ENCODE measurements at places on chromosomes 11 and 22.

GRCh38 chr11:20043992-20044391, 116.3 kb downstream of the DBX1 start:
- no peak for DNase-seq

GRCh38 chr11:107669191-107669740, 42.6 kb downstream of the SLN start:
- no peak for DNase-seq

- DNase-seq = no peak
Measured at GRCh38 chr11:16982256-16982671, 31.9 kb downstream of the PLEKHA7 start.

DNA sequence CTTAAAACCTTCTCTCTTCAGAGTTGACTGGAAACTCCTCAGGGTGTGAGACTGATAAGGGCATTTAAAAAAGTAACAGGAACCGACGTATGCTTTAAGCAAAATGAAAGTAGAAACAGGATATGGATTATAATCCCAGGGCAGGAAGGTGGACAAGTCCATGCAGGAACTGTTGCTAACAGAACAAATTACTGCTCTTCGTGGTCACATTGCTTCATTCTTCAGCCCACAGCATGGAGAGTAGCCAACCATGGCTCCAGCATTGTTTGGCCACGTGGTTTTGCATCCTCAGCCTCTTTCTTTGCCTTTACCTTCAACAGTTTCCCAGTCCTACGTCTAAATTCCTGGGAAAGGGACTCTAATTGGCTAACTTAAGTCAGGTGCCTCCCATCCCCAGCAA, 563.1 kb upstream of the ISX start:
- no peak for DNase-seq

- no peak for DNase-seq
Measured at GRCh38 chr11:47620836-47621378, 21.5 kb downstream of the MTCH2 start.

DNA sequence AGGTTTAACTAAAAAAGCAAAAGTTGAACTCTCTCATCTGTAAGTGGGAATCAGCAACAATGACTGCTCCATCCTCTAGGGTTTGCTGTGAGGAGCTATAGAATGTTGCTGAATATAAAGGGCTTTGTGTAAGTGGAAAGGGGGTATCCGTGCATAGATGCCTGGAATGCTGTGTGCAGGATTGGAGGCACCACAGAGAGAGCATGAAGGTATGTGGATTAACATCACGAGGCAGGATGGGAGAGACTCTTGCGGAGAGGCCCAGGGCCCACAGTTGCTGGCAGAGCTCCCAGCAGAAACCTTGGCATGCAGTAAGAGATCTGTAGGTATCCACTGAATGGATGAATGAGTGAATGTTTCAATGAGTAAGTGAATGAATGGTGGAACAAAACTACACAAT, 298.7 kb upstream of the DDI1 start:
- DNase-seq = no peak

GRCh38 chr11:27075192-27075591, 34.6 kb downstream of the BBOX1 start:
- no peak for DNase-seq

DNA sequence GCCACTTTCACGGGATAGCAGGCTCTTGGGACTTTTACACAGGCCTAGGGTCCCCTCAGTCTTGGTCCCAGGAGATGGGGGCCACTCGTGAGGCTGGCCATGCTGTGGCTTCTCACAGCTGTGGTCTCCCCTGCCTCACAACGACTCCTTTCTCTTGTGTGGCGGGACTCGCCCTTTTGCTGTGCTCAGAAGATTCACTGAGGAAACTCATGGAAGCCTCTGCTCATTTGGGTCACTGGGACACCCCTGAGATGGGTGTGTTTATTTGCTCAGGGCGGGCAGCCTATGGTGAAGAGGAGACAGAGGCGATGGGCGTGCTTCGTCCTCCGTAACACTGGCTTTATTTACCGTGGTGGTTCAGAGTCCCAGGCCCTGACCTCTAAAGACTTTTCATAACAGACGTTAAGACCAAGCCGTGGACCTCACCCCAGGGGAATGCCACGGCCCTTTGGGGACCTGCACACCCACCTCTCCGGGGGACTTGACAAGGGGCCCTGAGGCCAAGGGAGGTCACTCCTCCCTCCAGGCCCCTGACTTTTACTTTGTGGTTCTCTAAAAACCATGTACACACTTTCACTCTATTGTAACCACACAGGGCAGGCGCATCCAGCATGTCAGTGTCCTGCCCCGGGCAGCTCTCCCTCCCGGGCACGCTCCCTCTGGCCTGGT, 15.5 kb downstream of the TEF start:
- no peak for DNase-seq

DNA sequence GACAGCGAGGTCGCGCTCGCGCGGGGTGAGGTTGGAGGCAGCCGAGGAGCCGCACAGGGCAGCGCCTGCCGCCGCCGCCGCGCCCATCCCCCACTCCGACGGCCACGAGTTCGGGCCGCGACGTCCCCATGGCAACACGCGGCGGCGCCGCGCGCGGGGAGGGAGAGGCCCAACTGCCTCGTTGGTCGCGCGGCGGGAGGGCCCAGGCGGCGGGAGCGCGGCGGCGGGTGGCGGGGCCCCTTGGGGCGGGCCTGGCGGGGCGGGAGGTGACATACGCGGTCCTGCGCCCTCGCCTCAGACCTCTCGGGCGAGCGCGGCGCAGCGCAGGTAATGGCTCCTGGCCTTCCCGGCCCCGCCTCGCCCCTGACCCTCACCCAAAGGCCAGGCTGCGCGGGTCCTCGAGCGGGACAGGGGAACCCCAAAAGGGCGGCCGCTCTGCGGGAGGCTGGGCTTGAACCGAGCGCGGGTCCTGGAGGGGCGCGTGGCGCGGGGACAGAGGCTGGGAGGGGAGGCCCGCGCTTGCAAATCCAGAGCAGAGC, at the start of gene DEUP1:
TSS of gene DEUP1 (plus strand) at position 297 of the 539 bp plus-strand sequence. CDS start 1,518 bp downstream, outside the sequence.
- no peak for DNase-seq

- no peak for DNase-seq
Measured at GRCh38 chr11:111312076-111312475, 13.7 kb downstream of the POU2AF3 start.

DNA sequence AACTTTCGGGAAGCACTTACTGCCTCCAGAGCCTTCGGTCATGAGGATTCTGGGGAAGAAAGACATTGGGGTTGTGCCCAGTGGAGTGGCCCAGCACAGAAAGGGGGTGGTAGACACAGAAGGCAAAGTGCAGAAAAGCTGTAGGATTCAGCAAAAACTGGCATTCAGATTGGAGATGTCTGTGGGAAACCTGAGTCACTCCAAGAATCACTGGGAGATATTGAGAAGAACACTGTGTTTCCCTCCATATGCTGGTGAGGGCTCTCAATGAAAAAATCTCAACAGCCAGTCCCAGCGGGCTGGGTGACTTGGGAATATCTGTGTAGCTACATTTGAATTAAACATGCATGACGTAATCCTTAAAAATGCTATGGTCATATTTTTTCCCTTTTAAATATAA, 61.2 kb upstream of the RCN1 start:
- no peak for DNase-seq

DNA sequence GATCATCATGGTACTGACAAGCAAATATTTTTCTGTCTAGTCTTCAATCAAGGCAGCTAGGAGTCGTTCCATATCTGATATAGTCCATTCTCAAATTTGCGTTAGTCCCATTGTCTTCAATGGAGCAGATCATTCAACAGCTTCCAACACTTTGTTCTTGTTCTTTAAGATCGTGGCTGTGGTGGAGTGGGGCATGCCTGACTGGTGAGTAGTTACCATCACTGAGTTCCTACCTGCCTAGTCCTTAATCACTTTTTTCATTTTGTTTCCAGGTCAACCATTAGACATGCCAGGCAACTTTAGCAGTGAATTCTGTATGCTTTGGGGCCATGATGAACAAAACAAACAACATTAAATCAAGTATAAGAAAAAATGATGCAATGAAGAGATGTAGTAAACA, 693.1 kb upstream of the KIRREL3 start:
- no peak for DNase-seq

- no peak for DNase-seq
Measured at GRCh38 chr11:44598831-44599230, 33.4 kb downstream of the CD82 start.

GRCh38 chr11:66886671-66887221, 29.9 kb downstream of the LRFN4 start:
- DNase-seq = no peak

DNA sequence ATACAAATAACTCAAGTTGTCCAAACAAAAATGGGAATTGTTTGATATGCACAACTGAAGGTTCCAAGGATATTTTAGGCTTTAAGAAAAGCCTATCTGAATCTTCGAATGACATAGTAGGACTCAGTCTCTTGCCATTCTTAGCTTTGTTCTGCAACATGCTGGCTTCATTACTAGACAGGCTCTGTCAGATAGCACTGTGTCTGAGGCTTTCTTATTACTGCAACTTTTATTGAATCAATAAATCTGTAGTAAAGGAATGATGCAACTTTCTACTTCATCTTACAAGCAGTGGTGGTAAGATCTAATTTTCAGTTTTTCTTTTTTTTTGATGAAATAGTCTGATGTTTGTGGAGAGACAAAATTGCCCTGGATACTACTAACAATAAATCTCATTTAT, 319.3 kb upstream of the CCDC179 start:
- DNase-seq = no peak

DNA sequence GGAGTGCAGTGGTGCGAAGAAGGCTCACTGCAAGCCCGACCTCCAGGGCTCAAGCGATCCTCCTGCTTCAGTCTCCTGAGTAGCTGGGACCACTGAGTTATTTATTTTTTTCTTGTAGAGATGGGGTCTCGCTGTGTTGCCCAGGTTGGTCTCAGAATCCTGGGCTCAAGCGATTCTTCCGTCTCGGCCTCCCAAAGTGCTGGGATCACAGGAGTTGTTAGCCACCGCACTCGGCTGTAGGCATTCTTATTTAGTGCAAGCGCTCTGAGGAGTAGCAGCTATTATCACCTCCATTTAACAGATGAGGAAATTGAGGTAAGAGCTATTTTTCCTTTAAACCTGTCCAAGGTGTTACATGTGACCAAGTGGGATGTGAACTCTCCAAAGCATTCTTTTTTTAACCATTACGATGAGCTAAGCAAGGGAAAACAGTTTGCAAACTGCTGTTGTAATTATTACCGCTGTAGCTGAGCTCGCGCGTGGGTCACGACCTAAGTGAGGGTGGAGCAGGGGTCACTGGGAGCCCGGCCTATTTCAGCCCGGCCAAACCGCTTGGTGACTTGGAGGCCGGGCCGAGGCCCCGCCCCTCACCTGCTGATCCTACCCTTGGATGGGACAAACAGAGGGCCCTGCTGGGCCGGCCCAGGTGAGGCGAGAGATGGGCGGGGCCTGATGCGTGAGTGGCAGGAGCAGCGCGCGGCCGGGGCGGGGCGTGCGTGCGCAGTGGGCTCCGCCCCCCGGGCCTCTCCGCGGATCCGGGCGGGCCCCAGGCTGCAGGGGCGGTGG, 449 bp upstream of the KREMEN1 start:
- peak; percentile 62 for DNase-seq

DNA sequence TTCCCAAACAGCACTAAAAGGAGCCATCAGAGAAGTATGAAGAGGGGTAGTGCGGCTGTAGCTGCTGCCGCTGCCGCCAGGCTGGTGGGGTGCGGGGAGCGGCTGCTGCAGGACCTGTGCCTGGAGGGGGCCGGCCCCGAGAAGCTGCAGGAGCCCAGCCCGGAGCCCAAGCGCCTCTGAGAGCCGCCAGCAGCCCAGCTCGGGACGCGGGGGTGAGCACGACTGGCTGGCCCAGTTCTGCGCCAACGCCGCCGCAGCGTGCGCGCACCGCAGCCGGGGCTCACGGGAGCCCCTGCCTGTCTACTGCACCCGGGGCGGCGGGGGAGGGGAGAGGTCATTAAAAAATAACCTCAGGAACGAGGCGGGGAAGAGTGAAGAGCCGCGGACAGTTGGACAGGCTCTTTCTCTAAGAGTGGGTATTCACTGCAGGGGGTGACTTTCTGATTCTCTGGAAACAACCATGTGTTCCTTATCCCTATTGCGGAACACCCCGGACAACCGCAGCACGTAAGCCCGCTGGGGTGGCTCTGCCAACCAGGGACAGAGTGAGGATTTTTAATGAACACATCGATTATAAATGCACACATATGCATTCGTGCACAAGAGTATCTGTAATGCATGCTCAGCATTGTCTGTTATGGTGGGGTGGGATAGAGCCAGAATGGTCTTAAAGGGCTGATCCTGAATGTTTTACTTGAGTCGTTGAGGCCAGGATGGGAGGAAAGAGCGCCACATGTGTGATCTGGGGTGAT, 453 bp downstream of the GAS2 start:
- peak; percentile 6 for DNase-seq

DNA sequence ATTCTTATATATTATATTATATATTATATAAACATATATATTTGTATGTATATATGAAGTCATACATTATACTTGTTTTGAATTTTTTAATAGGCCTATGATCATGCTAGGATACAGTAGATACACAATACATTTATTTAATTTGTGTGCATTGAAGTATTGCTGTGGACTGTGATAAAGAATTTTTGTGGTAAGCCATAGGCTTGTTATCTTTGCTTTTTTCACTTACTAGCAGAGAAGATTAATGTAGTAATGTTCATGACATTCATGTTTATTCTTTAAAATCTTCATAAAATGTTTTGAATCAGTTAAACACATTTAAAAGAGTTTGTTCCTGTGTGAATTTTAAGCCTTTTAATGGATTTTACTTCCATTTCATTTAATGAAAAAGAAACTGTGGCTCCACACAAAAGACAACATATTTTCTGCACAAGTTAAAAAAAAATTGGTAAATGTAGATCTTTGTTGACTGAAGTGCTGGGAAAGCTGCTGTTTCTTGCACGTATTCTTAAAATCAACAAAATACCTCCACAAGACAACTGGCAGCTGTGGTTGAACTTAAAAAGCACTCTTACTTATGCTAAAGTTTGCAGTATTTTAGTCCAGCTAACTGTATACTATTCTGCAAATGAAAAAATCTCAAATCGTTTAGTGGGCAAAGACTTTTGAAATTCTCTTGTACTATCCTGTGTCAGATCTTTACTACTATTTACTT, 156.2 kb downstream of the TMEM135 start:
- no peak for DNase-seq

DNA sequence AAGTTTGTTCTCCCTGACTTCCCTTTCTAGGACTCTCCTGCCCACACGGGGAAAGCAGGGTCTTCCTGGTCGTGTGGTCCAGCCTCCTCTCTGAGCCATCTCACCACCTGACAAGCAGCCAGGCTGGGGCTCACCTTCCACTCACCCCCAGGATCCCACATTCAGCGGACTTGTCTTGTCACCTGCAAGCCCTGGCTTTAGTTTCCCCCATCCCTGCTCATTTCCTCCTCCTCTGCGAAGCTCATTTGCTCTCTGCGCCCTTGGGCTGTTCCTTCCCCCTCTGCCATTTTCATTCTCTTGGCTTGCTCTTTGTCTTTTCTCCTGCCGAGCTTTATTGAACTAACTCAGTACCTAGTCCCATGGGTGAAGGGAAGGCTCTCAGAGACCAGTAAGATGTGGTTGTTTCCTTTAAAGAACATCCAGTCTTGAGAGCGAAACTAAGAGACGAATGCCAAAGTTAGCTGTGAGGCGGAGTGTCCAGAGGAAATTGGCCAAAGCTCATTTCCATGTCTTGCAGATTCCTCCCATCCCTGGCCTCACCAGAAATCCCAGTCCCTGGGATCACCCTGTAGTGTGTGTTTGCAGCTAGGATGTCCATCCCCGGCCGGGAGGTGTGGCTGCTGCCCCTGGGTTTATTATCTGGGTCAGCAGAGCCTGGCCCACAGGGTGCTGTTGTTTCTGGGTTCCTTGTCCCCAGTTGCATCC, 2.0 kb downstream of the ST14 start:
- no peak for DNase-seq
